ENCODE measurements at places on chromosomes 7 and 10.

GRCh38 chr10:69938541-69938991, 114.1 kb upstream of the MACROH2A2 start:
- no peak for DNase-seq

GRCh38 chr7:94949532-94949931, 42.1 kb downstream of the PPP1R9A start:
- no peak for DNase-seq

DNA sequence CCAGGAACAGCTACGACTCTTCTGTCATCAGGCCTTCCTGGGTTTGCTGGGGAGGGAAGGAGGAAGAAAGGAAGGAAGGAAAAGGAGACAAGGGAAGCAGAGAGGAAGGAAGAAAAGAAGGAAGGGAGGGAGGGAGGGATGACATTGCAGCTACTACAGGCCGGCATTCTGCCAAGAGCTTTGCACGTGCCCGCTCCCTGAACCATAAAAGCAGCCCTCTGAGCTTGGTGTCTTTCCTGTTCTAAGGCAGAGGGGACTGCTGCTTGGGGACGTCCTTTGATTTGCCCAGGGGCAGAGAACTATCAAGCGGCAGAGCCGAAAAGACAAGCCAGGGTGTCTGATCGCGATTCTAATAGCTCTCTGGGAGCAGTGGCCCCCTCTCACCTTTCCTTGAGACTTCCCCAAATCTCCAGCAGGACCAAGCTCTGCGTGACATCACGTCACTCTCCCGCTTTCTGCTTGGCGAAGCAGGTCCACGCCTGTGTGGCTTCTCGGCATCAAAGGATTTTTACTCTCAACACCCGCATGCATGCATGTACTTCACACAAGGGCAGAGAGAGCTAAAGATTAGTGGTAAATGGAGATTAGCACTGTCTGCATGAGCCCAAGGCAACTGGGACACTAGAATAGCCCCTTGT, 167.8 kb upstream of the AUTS2 start:
- DNase-seq, result no peak

GRCh38 chr10:12637649-12638048, 288.3 kb downstream of the CAMK1D start:
- no peak for DNase-seq

DNA sequence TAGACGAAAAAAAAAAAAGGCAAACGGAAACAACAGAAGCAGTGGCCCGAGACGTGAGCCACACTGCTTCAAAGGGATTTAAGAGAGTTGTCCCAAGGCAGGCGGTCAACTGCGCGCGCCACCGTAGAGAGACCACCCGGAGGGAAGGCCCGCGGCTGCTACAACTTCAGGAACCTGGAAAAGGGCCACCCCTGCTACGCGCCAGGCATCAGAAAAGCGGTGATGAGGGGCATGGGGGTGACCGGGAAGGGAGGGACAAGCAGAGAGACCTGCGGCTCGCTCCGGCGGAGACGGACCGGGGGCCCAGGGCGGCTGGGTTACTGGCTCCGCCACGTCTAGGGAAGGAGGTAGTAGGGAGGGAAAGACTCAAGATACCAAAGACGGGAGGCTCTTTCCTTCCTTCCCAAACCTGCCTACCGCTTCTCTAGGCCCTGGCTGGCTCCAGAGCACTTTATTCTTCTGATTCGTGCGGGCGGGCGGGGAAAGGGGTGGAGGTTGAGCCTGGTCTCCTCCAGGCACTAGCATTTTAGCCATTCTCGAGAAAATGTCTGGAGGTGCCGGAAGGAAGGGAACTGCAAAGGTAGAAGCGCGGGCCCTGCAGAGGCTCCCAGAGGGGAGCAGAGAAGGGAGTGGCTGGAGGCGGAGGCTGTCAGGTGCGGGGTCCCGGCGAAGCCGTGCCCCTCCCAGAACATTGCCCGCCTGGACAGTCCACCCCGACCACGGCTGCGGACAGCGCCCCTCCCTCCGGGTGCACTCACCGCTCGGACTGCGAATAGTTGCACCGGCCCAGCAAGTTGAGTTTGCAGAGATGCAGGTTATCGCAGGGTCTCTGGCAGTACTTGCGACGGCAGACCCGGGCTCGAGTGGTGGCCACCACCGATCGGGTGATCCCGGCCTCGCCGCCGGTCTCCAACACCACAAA, 993 bp downstream of the ZC3HAV1 start:
- DNase-seq, result no peak

DNA sequence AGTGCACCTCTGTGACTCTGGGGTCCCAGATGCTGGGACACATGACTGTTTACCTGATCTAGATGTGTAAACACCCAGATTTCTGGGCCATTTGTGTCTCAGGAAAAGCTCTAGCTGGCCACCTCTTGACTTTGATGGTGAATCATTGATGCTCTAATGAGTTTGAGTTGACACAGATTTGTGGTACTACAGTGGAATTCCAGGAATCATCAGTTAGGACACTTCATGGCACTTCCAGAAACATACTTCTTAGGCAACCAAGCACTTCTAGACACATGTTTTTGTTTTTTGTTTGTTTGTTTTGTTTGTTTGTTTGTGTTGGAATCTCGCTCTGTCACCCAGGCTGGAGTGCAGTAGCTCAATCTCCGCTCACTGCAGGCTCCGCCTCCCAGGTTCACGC, 302.2 kb upstream of the ZMIZ1 start:
- no peak for DNase-seq

- DNase-seq, result no peak
Measured at GRCh38 chr7:105101864-105102263, 87.9 kb downstream of the KMT2E start.

DNA sequence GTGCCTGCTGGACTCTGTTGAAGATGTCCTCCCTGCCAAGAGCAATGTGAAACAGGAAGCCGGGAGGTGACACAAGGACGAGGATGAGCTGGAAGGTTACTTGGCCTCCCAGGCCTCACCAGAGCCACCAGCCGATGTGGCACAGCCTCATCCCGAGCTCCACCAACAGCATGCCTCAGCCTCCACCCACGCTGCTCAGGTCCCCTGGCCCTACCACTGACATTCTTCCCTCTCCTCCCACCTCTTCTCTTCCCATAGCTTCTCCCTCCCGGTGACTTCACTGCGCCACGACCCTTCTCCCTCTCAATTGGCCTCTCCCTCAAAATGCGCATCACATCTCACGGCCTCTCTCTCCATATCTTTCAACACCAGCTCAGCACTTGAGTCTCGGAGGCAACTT, 249.9 kb downstream of the SKAP2 start:
- no peak for DNase-seq

DNA sequence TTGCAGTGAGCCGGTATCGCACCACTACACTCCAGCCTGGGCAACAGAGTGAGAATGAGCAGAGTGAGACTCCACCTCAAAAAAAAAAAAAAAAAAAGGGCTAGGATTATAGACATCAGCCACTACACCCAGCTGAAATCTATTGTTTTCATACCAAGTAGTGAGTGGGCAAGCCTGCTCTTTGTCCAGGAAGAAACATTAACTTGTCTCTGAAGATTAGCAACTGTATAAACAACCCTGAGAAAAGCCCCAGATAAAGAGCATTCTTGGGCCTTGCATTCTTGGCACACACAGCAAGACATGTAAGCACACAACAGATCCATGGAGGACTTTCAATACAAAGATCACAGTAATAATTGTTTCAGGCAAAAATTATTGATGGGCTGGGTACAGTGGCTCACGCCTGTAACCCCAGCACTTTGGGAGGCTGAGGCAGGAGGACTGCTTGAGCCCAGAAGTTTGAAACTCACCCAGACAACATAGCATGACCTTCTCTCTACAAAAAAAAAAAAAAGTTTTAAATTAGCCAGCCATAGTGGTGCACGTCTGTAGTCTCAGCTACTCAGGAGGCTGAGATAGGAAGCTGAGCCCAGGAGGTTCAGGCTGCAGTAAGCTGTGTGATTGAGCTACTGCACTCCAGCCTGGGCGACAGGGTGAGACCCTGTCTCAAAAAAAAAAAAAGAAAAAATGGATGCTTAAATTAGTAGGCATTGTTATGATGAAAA, 4.4 kb downstream of the PSPH start:
- DNase-seq, result no peak

GRCh38 chr7:139661903-139662302, 115.9 kb downstream of the HIPK2 start:
- DNase-seq, result no peak

- no peak for DNase-seq
Measured at GRCh38 chr7:138125119-138125518, 48.9 kb downstream of the AKR1D1 start.

DNA sequence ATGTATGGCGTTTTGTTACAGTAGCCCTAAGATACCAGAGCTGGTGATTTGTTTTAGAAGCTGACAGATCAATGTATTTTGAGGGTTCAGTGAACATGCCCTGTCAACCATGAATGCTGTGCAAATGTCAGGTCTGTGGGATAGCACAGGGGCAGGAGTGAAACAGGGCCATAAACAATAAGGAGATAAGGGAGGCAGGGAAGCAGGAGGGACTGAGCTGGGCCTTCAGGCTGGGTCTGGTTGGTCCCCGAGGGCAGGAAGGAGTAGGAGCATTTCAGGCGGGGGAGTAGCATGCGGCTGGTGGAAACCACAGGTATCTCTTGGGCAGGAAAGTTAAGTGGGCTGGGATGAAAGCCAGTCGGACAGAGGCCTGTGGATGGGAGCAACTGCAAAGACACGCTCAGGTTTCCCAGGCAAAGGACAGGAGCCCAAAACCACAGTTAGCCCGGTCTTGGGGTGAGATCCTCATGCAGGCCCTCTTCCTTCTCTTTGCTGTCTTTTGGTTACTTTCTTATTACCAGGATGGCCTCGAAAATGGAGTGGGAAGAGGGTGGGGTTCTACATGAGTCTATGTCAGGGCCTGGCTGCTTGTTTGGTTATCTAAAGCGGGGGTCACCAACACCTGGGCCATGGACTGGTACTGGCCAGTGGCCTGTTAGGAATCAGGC, 69.5 kb upstream of the SEPHS1 start:
- no peak for DNase-seq

DNA sequence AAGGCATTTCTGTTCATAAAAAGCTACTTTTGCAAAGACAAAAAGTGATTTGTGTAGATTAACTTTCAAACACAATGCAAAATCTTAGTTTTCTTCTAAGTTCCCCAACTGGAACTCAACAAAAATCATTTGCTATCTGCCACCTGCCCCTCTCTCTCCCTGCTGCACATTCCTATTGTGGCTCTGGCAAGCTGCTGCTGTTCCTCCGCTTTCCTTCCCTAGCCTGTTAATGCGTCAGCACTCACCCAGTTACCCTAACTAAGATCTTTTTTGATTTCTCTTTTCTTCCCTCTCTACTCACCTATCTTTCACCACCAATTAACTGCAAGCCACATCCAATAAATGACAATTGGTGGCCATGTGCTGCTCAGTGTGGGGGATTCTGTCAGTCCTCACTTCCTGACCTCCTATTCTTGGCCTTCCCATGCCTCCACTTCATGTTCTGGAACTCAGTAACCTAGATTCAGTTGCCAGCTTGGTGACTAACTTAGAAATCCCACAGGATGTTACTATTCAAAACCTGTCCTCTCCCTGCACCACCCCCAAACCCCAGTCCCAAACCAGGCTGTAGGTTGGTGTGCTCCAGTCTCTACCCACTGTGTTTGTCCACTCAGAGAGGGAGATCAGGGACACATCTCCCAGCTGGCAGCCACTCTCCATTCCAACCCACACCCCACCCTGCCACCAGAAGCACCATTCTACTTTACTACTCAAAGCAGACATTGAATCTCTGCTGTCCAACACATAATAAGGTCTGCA, 140.2 kb upstream of the CTTNBP2 start:
- no peak for DNase-seq

GRCh38 chr10:12417331-12417730, 68.0 kb downstream of the CAMK1D start:
- no peak for DNase-seq

- no peak for DNase-seq
Measured at GRCh38 chr7:35508623-35509400, 186.1 kb downstream of the HERPUD2 start.

- no peak for DNase-seq
Measured at GRCh38 chr10:11643039-11643438, 31.6 kb upstream of the USP6NL start.

DNA sequence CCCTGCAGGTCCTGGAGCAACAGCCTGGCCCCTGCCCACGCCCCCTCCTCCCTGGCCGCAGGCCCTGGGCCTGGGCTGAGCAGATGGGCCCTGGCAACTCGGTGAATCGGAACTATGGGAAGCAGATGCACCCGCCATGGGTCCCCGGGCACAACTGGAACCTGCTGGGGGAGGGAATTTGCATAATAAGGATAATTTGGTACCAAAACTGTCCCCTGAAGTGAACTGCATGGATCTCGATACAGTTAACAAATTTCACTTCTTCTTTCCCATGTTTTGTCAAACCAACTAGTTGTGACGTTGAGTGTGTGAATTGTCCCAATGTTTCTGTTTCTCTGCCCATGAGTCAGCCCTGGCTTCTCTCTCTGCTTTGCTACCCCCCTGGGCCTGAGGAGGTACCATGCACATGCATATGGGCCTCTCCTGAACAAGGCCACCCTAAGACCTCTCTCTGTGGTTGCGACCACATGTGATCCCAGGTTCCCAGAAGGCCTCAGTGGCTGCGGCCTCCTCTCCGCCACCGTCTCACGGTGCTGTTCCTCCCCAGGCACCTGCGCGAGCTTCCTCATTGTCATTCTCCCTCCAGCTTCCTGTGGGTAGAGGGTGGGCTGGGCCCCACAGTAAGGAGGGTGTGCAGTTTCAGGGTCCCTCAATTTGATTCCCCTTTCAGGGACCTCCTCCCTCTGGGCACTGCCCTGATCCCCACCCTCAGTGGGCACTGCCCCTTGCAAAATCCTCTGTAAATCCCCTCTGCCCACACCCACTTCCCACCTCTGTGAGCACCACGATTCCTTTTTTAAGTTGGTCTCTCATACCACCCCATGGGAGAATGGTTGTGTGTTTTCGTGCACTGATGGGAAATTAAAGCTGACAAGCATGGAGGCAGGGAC, 40.0 kb downstream of the FIGNL1 start:
- DNase-seq, result no peak

DNA sequence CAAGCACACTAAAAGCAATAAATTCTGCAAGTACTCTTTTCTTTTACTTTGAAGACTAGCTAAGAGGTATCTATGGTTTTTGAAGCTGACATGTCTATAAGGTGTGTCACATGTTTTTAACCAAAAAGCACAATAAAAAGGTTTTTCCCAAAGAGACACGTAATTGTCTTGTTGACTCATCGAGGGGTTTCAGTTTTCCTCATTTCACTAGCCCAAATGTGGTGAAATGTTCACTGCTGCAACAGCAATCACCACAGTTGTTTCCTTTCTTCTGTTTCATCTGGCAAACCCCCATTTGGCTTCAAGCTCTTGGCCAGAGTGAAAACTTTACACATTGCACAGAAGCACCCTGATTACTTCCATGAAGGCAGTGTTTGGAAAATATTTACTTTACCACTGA, 3.8 kb upstream of the HOXA4 start:
- DNase-seq, result no peak

Measured in stimulated activated CD4-positive, alpha-beta T cell treated with anti-CD3 and anti-CD28 coated beads, Interleukin-1b, Interleukin-23, amount 100 ng/mL, for 1 hour (primary cell).